Neural crest cell (in vitro differentiated cells): ENCODE measurements at places on chromosomes 16 and 17. TPM values are rescaled to one million over a fixed set of nuclear protein-coding genes. Genes with fewer than 3 reads are reported as not detected.

DNA sequence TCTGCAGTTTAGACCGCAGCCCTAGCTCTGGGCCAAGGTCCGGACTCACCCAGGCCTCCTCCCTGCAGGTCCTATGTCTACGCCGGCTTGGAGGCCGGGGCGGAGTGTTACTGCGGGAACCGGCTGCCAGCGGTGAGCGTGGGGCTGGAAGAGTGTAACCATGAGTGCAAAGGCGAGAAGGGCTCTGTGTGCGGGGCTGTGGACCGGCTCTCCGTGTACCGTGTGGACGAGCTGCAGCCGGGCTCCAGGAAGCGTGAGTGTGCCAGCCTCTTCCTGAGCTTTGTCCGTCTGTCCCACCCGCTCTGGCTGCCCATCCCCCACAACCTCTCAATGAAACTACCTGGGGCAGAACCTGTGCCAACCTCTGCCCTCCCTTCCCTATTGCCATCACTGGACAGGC, 20.1 kb downstream of the WSCD1 start:
- peaks cover 30% of the 10 kb centered on the region for H3K4me1 ChIP-seq
- no peak for DNase-seq
- peaks cover 17% of the 10 kb centered on the region for H3K36me3 ChIP-seq
- no peak overlapping the region for H3K27ac ChIP-seq
- no peak overlapping the region for H3K4me3 ChIP-seq

DNA sequence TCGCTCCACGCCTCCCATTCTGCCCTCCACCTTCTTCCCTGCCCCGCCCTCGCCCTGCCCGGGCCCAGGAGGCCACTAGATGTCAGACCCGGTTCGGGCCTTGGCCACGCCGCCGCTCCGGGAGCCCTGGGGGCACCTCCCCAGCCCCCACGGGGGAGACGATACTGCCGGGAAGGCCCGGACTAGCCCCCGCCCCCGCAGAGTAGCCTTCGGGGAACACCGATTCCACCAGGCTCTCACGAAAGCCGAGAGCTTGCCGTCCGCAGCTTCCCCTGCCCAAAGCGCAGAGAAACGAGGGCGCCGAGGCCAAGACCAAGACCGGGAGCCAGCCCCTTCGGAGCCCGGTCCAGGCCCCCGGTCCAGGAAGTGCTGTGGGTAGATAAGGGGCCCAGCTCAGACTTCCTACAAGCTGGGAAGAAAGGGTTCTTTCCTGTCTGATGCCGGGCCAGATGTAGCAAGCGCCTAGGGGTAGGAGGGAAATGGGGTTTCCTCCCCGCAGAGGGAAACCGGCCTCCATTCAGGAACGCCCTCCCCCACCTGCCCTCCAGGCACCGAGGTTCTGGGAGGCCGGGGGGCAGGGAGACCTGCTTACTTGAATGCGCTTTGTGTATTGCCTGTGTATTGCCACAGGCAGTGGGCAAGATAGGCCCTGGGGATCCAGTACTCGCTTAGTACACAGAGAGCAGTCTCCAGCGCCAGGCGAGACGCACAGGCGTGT, 806 bp upstream of the CYB561 start:
- peaks cover 20% of the 10 kb centered on the region for H3K4me1 ChIP-seq
- H3K27me3 ChIP-seq, result peaks cover 15% of the 10 kb centered on the region
- H3K4me3 ChIP-seq, result peak overlapping the region; percentile 67
- DNase-seq, result no peak

- no peaks in the 10 kb centered on the region for H3K36me3 ChIP-seq
- H3K4me1 ChIP-seq, result peaks cover 54% of the 10 kb centered on the region
- H3K27ac ChIP-seq, result peak overlapping the region; percentile 70
- no peak for DNase-seq
- no peak overlapping the region for H3K4me3 ChIP-seq
- H3K27me3 ChIP-seq, result peaks cover 3% of the 10 kb centered on the region
These were observed 92.9 kb downstream of the NPIPB11 start for GRCh38 chr16:29313559-29314048.

Gene CDT1
- 79.6 and 79.9 TPM in 2 replicates for total RNA-seq

DNA sequence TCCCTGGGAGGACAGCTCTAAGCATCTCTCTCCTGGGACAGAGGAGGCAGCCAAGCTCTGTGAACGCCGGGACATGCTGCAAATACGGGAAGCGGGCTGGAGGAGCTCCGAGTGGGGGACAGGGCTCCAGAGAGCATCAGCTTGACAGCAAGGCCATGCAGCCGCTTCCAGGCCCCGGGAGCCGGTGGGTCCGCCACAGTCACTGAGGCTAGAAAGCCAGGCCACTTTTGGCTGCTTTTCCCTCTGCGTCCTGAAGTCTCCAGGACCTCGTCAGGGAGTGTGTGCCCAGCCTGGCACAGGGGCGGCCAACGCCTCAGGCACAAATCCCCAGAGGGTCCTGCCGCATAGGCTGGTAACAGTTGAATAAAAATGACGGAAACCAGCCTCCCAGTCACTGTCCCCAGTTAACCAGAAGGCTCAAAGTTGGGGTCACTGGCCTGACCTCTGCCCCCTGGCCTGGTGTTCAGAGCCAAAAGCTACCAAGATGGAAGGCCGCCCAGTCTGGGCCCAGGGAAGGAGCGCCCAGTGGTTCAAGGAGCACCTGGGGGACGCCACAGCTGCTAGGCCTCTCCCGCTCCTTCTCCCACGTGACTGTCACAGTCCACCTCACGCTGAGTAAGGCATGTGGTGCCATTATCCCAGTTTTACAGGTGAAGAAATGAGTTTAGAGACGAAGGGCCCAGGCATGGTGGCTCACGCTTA, 3.2 kb upstream of the TRIM65 start:
- peak overlapping the region; percentile 41 for H3K4me3 ChIP-seq
- H3K27me3 ChIP-seq, result peaks cover 6% of the 10 kb centered on the region
- no peak for DNase-seq
- H3K4me1 ChIP-seq, result peaks cover 23% of the 10 kb centered on the region
- H3K27ac ChIP-seq, result no peak overlapping the region

DNA sequence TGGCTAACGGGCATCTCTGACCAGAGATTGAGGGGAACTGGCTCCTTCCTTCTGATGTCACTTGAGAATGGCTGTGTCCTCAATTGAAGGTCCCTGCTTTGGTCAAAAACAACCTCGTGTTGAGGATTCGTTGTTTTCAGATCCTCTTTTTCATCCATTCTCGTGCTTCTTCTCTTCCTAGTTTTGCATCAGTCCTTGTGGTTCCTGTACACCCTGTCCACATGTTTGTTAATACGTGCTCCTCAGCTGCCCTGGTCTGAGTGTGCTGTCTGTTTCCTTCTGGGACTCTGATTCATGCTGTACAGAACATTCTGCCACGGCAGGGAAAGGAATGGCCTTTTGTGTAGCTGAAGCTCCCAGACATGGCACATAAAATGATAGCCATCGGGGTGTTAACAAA, 863.2 kb upstream of the GOT2 start:
- no peak overlapping the region for H3K27ac ChIP-seq
- peaks cover 8% of the 10 kb centered on the region for H3K4me1 ChIP-seq
- no peaks in the 10 kb centered on the region for H3K27me3 ChIP-seq
- H3K4me3 ChIP-seq, result no peak overlapping the region
